Muscle of back (tissue), 13 donors: ENCODE measurements at places on chromosomes 4 and X. TPM values are rescaled to one million over a fixed set of nuclear protein-coding genes. Genes with fewer than 3 reads are reported as not detected.

FAM184B gene
- 5.1 TPM for polyA plus RNA-seq

ZFP92 gene
- polyA plus RNA-seq, result 0.61 TPM

DNA sequence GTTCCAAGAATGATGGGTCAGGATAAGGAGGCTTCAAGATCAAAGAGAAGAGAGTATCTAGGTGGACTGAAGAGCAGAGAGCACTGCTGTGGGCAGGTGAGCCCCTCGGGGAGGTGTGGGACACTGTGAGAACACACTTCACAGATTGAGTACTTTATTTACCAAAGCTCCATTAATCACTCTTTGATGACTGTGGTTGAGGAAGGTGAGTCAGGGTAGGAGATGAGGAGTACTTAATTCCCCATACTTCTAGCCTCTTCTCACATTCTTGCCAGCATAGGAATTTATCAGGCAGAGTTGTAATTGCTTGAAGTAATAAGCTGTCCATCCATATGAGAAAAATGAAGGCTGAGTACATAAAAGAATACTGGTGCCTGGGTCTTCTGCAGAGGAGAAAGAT lies 375.3 kb downstream of the PCDH10 start:
- DNase-seq, result no peak

DNA sequence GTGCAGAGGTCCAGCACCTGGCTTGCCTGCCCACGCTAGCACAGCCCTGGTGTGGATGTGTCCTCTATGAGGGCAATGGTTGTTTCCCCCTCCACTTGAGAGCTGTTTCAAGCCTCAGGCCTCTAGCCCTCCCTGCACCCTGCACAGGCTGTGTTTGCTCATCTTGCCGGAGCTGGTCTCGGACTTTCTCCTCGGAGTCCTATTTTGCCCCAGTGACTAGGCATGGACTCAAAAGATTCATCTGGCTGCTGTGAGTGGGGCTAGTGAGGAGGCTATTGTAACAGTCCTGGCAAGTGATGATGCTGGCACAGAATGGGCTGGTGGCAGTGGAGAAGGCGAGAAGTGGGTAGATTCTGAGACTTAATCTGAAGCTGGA lies 5.8 kb downstream of the FOXP3 start:
- no peak for DNase-seq

GRCh38 chrX:109632906-109633504 lies 8.0 kb upstream of the KCNE5 start:
- peak; percentile 36 for DNase-seq
